ENCODE measurements at places on chromosomes 13 and 19.

GRCh38 chr13:47548294-47548840 is 452.7 kb downstream of the SUCLA2 start:
- H3K4me1 ChIP-seq = no peaks in the 10 kb centered on the region
- no peak for DNase-seq
- H3K4me3 ChIP-seq = no peak overlapping the region
- no peaks in the 10 kb centered on the region for H3K36me3 ChIP-seq

GRCh38 chr19:32303193-32303592 is 42.2 kb upstream of the ZNF507 start:
- no peaks in the 10 kb centered on the region for H3K36me3 ChIP-seq
- no peak for DNase-seq
- H3K4me3 ChIP-seq = no peak overlapping the region

DNA sequence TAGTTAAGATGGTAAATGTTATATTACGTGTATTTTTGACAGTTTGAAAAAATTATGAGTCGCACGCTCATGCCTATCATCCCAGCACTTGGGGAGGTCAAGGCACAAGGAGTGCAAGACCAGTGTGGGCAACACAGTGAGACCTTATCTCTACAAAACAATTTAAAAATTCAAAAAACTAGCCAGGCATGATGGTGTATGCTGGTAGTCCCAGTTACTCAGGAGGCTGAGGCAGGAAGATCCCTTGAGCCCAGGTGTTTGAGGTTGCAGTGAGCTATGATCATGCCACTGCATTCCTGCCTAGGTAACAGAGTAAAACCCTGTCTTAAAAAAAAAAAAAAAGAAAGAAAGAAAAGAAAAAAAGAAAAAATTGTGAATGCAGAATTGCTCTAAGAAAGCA is 58.0 kb downstream of the TBC1D4 start:
- no peak overlapping the region for H3K27ac ChIP-seq
- H3K27me3 ChIP-seq = 0 out of 2 replicates have a peak, but pooled peaks cover 11% of the 10 kb centered on the region
- no peaks in the 10 kb centered on the region for H3K4me1 ChIP-seq
- DNase-seq = no peak
- no peak overlapping the region for H3K4me3 ChIP-seq

DNA sequence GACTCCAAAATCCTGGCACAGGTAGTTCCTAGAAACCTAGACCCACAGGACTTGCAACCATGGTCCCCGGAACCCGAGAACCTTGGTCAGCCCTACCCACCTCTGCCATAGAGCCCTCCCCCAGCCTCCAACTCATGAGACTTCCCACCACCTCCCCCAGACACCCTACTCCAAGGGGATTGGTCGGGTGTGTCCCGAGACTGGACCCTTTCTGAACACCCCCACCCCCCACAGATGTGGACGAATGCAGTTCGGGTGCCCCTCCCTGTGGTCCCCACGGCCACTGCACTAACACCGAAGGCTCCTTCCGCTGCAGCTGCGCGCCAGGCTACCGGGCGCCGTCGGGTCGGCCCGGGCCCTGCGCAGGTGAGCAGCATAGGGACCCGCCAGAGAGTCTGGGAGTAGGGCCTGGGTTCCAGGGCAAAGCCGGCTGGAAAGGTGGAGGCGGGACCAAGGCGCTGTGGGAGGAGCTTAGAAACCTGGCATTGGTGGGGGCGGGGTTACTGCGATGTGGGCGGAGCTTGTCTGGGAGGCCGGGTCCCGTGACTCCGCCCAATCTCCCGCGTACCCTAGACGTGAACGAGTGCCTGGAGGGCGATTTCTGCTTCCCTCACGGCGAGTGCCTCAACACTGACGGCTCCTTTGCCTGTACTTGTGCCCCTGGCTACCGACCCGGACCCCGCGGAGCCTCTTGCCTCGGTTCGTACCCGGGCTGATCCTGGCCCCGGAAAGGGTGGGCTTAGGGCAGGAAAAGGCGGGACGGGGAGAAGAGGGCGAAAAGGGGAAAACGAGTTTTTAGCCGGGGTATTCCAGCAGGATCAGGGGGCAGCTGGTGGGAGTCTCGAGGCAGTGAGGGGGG is 11.9 kb downstream of the LTBP4 start:
- H3K36me3 ChIP-seq = no peaks in the 10 kb centered on the region
- peak overlapping the region; percentile 48 for H3K4me3 ChIP-seq
- no peaks in the 10 kb centered on the region for H3K27me3 ChIP-seq

DNA sequence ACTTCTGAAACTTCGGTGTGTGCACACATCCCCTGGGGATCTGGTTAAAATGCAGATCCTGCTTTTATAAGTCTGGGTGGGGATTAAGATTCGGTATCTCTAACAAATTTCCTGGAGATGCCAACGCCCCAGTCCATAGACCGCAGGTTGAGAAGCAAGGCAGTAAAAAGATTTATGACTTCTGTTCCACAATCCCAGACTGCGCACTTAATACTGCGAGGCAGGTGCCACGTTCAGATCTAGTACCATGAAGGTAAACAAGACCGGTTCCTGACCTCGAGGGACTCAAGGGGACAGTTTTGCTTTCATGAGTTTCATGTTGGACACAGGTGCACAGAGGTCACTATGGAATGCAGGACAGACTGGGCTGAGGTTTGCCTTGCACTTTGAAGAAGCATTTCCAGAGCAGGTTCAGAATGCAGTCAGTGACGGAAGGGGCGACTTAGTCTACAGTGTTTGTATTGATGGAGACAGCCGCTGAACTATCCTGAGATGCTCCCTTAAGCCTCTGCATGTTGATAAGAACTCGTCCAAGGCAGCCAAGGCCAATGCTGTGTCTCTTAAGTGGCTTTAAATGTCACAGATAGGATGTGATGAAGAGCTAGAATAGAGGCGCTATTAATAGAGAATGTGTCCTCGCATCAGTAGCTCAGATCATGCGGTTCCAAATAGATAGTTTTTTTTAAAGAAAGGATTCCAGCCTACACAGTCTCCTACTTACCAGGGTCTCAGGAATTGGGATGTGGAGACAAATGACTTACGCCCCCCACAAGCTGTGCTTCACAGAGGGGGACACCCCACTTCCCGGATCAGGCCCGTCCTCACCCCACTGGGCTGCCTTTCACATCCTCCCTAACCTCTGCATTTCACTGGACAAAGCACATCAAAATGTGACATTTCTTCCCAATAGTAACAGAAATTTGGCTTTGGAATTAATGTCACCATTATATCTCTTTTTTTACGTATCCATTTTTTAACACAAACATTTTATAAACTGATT is 97.1 kb upstream of the IRS2 start:
- no peaks in the 10 kb centered on the region for H3K4me1 ChIP-seq
- H3K27me3 ChIP-seq = peaks cover 75% of the 10 kb centered on the region
- H3K36me3 ChIP-seq = no peaks in the 10 kb centered on the region
- peak; percentile 61 for DNase-seq
- no peak overlapping the region for H3K4me3 ChIP-seq

GRCh38 chr13:48443442-48444208 is 30.7 kb upstream of the LPAR6 start:
- H3K36me3 ChIP-seq = 0 out of 2 replicates have a peak, but pooled peaks cover 2% of the 10 kb centered on the region
- no peaks in the 10 kb centered on the region for H3K27me3 ChIP-seq
- H3K4me3 ChIP-seq = no peak overlapping the region
- H3K4me1 ChIP-seq = peaks cover 15% of the 10 kb centered on the region
- DNase-seq = no peak

- no peak overlapping the region for H3K4me3 ChIP-seq
- DNase-seq = no peak
- peaks cover 56% of the 10 kb centered on the region for H3K27me3 ChIP-seq
- no peak overlapping the region for H3K27ac ChIP-seq
- H3K4me1 ChIP-seq = peaks cover 3% of the 10 kb centered on the region
- H3K36me3 ChIP-seq = no peaks in the 10 kb centered on the region
Measured at GRCh38 chr19:41918095-41918494, 10.2 kb downstream of the ERFL start.

DNA sequence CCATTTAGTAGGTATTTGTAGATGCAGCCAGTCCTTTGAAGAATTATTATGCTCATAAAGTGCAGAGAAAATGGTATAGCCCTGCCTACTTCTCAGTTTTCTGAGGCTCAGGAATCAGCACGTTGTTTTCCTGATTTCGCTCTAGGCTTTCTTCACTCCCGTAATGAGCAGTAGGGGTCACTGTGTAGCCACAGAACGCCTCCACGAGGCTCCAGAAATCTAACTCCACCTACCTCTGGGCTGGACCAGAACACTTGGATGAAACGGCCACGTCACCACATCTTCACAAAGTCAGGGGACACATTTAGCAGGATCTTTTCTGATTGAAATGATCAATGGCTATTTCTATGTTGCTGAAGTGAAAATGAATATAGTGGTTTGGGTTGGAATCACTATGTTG is 49.8 kb upstream of the GTF3A start:
- H3K27ac ChIP-seq = no peak overlapping the region
- H3K4me3 ChIP-seq = no peak overlapping the region
- peak; percentile 61 for DNase-seq
- no peaks in the 10 kb centered on the region for H3K4me1 ChIP-seq
- H3K27me3 ChIP-seq = no peaks in the 10 kb centered on the region
- H3K36me3 ChIP-seq = no peaks in the 10 kb centered on the region

DNA sequence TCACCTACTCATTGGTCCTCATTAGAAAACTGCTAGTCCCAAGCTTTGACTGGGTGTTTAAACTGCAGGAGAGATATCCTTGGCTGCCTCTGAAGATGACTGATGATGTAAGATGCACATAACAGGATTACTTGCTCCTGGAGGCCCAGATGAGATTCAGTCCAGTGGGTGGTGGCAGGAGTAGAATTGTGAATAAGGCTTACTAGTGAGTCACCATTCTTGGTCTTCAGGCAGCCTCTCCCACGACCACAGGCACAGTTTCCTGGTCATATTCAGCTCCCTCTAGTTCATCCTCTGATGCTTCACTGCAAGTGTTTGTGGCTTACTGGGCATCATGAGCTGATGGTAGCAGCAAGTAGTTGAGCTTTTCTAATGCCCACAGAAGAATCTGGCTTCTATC is 12.1 kb downstream of the SERTM1 start:
- H3K36me3 ChIP-seq = no peaks in the 10 kb centered on the region
- H3K27ac ChIP-seq = no peak overlapping the region
- H3K27me3 ChIP-seq = no peaks in the 10 kb centered on the region

- no peak overlapping the region for H3K27ac ChIP-seq
- H3K4me1 ChIP-seq = no peaks in the 10 kb centered on the region
- no peaks in the 10 kb centered on the region for H3K36me3 ChIP-seq
- DNase-seq = no peak
Measured at GRCh38 chr19:3945838-3946237, 13.0 kb downstream of the NMRK2 start.

DNA sequence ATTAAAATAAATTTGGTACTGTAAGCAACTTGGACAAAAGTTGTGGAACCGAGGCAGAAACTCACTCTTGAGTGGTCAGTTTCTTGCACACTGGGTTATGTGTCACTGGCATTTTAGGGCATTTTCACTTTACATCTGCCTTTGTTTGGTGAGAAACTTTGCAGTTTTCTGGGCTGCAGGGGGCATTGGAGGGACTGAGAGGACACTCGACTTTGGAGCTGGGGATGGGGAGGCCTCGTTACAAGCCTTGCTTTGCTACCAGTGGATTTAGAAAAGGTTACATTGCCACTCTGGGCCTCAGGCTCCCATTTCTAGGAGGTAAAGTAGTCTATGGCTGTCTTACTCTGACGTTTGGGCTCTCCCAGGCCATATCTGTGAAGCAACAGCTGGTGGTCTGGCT is 41.9 kb upstream of the ZNF536 start:
- no peaks in the 10 kb centered on the region for H3K4me1 ChIP-seq
- no peak overlapping the region for H3K27ac ChIP-seq

- peak; percentile 37 for DNase-seq
- H3K27ac ChIP-seq = no peak overlapping the region
- H3K36me3 ChIP-seq = no peaks in the 10 kb centered on the region
- H3K4me1 ChIP-seq = no peaks in the 10 kb centered on the region
- H3K27me3 ChIP-seq = peaks cover 17% of the 10 kb centered on the region
Measured at GRCh38 chr19:35828692-35829301, 16.2 kb upstream of the PRODH2 start.

DNA sequence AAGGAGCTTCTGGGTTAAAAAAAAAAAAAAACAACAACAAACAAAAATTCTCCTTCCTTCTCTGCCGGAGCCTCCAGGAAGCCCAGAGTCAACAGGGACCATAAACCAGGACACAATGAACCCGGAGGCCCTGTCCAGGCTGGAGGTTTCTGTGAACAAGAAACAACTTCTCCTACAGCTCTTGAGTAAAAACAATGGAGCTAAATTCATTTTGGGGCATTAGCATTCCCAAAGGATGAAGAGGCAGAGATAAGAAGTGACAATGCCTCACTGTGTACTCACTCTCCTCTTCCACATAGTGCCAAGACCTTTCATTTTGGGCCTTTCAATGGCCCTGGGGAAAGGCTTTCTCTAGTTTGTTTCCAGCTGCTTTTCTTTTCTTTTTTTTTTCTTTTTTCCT is 9.0 kb downstream of the RHPN2 start:
- H3K27ac ChIP-seq = no peak overlapping the region
- H3K4me1 ChIP-seq = peaks cover 28% of the 10 kb centered on the region
- DNase-seq = peak; percentile 71
- H3K4me3 ChIP-seq = no peak overlapping the region
- peaks cover 44% of the 10 kb centered on the region for H3K36me3 ChIP-seq

DNA sequence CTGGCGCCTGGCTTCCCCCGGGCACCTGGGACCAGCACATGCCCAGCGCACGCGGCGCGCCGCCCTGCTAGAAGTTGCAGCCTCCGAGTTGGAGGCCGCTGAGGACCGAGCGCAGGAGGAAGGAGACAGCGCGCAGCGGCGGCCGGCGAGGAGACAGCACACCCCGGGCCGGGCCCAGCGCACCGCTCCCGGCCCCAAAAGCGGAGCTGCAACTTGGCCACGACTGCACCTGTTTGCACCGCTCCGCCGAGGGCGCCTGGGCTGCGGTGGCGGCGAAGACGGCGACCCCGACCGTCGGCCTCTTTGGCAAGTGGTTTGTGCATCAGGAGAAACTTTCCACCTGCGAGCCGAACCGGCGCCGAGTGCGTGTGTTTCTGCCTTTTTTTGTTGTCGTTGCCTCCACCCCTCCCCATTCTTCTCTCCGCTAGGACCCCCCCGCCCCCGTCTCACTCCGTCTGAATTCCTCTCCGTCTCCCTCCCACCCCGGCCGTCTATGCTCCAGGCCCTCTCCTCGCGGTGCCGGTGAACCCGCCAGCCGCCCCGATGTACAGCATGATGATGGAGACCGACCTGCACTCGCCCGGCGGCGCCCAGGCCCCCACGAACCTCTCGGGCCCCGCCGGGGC is at the start of gene SOX1:
Gene SOX1, plus strand, starts transcription at position 34 of the 626 bp plus-strand sequence. Its CDS starts 510 bp downstream, at position 544.
- no peaks in the 10 kb centered on the region for H3K36me3 ChIP-seq
- H3K4me3 ChIP-seq = no peak within 1 kb of the TSS
- peaks cover 61% of the 10 kb centered on the region for H3K27me3 ChIP-seq
- H3K4me1 ChIP-seq = no peaks in the 10 kb centered on the region
- no peak within 1 kb of the TSS for H3K27ac ChIP-seq

DNA sequence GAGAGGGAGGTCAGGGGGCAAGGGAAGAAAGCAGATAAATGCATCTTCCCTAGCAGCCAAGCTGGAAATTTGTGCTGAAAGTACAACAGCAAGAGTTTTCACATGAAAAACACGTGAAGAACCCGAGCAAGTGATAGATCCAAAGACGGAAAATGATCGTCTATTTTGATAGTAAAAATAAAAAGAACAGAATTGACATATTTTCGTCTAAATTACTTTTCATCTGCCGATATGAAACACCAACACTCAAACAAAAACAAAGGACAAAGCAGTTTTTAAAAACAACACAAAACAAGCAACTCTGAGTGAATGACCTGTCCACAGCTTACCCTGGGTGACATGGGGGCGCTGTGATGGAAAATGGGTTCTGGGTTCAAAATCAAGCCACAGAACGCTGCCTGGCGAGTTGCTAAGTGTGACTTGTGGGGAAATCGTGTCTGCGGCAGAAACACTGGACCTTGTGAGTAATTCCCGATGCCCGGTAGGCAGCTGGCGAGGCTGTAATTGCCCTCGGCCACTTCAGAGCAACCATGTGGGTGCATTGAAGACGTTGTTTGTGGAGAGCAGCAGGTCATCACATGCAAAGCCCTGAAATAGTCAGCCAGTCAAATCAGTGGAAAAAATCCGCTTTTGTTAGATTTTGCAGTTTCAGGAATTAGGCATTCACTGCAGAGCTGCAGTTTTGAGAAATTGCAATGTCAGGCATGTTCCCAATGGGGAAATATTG is 7.4 kb downstream of the SOX1 start:
- H3K27ac ChIP-seq = no peak overlapping the region
- no peak overlapping the region for H3K4me3 ChIP-seq

All from SJSA1 (cell line).